ENCODE measurements at places on chromosomes 3 and 15. TPM values are rescaled to one million over a fixed set of nuclear protein-coding genes. Genes with fewer than 3 reads are reported as not detected.

MRPL47 gene
- total RNA-seq = 37.3 TPM

GRCh38 chr3:35296533-35296932 is 342.8 kb upstream of the ARPP21 start:
- DNase-seq = no peak

GRCh38 chr15:56460071-56460470 is 4.9 kb downstream of the MNS1 start:
- DNase-seq = no peak

GRCh38 chr15:87849181-87849580 is 407.4 kb downstream of the NTRK3 start:
- DNase-seq = no peak

DNA sequence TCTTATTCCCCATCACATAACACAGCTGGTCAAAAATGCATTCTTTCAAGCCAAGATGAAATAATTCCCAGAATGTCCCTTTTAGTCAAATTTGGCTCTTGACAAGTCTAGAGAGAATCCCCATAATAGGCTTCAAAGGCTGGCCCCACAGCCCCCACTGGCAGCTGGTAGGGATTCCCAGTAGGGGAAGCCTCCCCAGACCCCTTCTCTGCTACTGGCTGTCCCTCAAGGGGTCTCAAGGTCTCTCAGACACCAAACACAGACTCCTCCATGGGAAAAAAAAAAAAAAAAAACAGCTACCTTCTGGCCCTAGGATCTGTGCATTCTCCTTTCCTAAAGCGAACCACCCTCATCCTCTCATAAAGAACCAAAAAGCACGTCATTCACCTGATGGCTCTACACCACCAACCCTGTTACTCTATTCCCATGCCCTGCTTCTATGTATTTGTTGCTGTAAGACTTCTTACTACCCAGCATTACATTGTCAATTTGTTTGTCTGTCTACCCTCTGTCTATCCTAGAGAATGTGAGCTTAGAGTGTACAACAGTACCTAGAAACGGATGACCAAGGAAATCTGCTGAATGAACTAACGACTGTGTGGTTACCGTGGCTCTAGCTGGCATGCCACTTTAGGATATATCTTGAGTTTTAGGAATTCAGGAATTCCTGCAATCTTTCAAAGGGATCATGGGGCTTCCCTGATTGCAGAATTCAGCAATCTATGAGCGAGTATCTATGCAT is 164.1 kb upstream of the NSMCE3 start:
- no peak for DNase-seq

GOLGA8S gene
- not detected for total RNA-seq

DNA sequence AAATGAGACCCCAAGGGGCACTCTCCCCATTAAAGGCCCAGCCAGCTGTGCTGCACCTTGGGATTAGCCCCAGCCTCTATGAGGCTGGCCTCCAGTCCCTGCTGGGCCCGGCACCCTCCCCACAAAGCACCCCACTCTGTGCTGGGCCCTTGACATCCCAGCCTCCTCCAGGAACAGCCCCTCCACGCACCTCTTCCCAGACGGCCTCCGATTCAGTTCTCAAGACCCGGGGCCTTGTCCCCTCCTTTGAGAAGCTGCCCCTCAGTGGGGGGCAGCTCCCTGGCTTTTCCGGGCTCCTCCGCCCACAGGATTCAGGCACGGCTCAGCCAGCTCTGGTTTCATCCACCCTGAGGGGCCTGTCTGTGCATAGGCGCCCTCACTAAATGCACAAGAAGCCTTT is 144.1 kb downstream of the LRRK1 start:
- no peak for DNase-seq

- no peak for DNase-seq
Measured at GRCh38 chr15:31269816-31270575, 56.6 kb upstream of the KLF13 start.

IL5RA gene
- total RNA-seq = not detected

SPRED1 gene
- total RNA-seq = 27.7 TPM

FSTL1 gene
- not detected for total RNA-seq

- DNase-seq = no peak
Measured at GRCh38 chr3:195013411-195014361, 257.3 kb downstream of the XXYLT1 start.

DNA sequence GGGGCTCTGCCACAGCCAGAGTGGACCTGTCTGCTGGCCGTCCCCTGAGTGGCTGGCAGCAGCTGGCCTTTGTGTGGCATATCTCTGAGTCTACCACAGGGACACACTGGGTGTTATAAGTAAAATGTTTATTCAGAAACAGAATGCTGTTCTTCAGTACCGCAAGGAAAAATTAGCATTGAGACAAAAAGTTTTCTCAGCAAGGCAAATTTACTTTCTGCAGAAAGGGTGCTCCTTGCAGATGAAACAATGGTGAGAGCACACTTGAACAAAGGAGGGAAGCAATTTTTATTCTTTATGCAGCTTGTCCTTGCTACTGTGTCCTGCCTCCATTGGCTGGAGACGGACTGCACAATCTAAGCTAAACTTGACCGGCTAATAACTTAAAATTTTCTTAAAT is 4.0 kb downstream of the TMEM89 start:
- no peak for DNase-seq

DNA sequence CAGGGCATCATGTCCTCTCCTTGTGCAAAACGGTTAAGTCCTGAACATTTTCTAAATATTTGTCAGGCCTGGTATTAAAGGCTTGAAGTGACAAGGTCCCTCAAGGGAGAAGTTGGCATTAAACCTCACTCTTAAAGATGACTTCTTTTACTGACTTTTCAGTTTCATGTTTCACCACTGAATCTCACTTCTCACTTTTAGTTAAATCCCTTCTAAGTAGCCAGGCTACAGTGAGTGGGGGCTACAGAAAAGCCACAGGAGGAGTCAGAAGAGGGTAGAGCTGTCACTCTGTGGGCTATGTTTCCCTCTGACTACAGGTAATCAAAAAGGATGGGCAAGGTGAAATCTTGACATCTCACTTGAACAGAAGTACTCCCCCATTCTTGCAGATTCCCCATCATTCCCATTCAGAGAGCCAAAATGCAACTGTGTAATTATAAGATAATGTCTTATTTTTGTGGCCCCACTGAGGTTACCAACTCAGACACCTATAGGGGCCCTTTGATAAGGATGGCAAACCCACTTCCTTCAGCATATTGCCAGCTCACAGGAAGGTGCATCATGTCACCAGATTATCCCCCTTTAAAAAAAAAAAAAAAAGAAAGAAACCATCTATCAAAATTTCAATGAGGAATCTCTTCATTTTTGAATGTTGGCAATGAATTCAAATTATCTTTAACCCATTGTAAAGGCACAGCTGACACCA is 790.1 kb upstream of the CFAP20DC start:
- DNase-seq = no peak

RETNLB gene
- total RNA-seq = not detected

DNA sequence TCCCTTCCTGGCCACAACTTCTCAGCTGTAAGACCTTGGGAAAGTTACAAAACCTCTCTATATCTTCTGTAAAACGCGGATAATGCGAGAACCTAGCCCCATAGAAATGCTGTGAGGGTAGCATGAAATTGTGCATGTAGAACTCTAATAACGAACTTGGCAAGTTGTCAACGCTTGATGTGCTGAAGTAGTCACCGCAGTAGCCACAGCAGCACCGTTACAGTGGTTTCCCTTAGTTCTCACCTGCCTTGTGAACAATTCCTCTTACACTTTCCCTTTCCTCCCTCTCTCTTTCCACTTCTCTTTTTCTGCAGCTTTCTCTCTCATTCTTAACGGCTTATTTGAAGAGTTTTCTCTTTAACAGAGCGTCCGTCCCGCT is 447 bp upstream of the SHQ1 start:
- DNase-seq = no peak

CLRN1 gene
- total RNA-seq = not detected

GRCh38 chr3:9349321-9350117 is 13.3 kb upstream of the THUMPD3 start:
- DNase-seq = no peak

DNA sequence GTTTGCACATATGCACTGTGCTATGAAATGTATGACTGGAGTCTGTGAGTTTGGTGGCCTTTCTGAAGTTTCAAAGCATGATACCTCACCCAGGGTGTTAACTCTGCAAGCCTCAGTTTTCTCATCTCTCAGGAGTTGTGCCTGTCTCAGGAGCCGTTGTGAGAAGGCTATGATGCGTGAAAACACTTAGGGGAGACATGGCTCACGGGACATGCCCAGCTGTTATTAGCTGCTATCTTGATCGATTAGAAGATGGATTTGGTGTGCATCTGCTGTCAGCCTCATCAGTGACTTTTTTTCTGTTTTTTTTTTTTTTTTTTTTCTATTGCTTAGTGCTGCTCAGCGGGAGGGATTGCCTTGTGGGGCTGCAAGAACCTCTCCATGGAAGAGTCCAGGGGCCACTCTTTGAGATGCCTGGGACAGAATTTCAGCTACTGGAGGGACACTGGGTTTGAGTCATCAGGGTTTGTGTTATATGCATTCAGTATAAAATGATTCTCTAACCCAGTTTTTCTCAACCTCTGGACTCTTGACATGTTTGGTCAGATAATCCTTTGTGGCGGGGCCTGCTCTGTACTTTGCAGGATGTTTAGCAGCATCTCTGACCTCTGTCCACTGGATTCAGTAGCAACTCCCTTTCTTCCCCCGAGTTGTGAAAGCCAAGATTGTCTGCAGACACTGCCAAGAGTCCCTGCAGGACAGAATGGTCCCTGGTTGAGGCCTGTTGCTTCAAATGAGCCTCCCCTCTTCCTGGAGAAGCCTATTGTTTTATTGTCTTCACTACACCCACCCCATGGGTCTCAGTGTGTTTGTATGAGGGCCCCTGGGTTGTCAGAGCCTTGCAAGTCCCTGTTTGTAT is 181.4 kb downstream of the CACNA2D3 start:
- no peak for DNase-seq

DNA sequence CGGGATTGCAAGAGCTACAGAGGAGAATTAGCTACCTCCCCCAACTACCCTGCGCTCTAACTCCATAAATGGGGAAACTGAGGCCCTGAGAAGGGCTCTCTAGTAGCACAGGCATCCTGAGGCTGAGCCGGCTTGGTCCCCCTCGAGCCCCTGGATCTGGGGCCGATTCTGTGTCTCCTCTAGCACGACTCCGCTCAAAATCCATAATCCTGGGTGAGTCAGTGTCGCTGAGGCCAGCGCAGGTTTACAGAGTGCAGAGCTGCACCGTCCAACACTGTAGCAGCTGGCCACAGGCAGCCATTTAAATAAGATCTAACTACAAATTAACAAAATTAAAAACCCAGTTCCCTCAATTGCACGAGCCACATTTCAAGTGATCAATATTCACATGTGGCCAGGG is 10.8 kb downstream of the GATA2 start:
- DNase-seq = no peak

DNA sequence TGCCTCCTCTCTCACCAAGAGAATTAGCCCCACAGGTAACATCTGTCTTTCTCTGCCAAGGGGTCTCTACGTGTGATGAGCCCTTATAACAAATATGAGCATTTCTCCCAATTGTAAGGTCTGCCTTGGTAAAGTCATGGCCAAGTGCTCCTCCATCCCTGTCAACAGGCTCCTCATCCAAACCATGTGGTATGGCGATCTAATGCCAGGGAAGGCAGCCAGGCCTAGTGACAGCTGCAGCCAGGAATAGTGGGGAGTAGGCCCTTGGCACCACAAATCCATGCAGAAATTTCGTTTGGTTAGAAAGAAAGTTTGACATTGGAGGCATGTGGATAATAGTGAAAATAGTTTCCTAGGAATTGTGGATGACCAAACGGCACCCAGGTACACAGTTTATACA is 4.7 kb upstream of the LRTM1 start:
- no peak for DNase-seq

PDIA5 gene
- 6.3 TPM for total RNA-seq

DNA sequence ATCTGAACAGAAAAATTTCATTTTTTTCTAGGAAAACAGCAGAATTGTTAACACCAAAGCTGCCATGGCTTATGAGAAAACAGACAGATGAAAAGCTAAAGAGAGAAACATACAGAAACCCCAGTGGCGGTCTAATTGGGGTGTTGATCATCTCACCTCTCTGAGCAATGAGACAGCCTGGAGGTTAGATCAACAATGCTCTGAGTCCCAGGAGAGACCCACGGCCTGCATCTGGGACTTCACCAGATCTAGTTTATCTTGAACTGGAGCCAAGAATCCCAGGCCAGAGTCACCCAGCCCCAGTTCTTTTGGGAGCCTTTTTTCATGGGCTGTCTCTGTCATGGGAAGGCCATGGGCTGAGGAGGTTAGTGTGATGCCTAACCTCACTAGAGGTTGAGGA is 3.5 kb upstream of the GALNT15 start:
- no peak for DNase-seq

- no peak for DNase-seq
Measured at GRCh38 chr3:114758831-114759699, 388.0 kb downstream of the ZBTB20 start.

DNA sequence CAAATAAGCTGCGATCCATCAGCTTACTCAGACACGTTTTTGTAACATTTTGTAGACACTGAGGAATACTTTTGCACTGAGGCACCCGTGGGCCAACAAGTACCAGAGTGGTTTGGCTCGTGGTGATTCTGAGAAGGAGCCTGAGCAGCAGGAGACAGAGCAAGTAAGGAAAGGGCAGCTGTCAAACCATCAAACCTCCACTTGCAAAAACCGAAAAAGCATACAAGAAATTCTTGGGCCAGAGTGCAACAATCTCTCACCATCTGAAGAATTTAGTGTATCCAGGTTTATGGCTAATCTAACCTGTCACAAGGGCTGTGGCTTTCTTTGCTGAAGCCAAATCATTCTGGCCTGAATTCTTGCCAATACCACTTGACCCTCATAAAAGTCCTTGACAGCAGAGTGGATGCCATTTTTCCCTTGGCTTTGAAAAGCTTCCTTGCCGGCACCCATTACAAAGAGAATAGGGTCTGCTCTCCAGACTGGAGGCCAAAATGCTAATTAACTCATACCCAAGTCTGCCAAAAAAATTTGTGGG is 56.7 kb downstream of the MYO1E start:
- no peak for DNase-seq

STRIT1 gene
- total RNA-seq = not detected

GRCh38 chr15:66654361-66654738 is 47.7 kb upstream of the SMAD6 start:
- no peak for DNase-seq

GRCh38 chr15:60512937-60513336 is 34.0 kb upstream of the ICE2 start:
- DNase-seq = no peak

FANCD2OS gene
- total RNA-seq = not detected

GOLGA6L4 gene
- 0.15 TPM for total RNA-seq

PIERCE2 gene
- 6.9 TPM for total RNA-seq

- DNase-seq = peak; percentile 95
Measured at GRCh38 chr3:55484801-55485791, 2.0 kb downstream of the WNT5A start.

PCCB gene
- 77.8 TPM for total RNA-seq

GRCh38 chr3:81033684-81034083 is 727.8 kb downstream of the GBE1 start:
- no peak for DNase-seq

C3orf20 gene
- total RNA-seq = not detected

TNFAIP8L3 gene
- total RNA-seq = not detected

GRCh38 chr3:15630646-15631350 is 29.3 kb downstream of the BTD start:
- no peak for DNase-seq

GXYLT2 gene
- not detected for total RNA-seq

ERICH6 gene
- not detected for total RNA-seq

- DNase-seq = no peak
Measured at GRCh38 chr3:70947579-70947978, 635.1 kb upstream of the MDFIC2 start.

SI gene
- not detected for total RNA-seq

Data from Karpas-422 (cell line).